Psoas muscle (tissue), 8 donors: ENCODE measurements at places on chromosomes 1 and 21.

DNA sequence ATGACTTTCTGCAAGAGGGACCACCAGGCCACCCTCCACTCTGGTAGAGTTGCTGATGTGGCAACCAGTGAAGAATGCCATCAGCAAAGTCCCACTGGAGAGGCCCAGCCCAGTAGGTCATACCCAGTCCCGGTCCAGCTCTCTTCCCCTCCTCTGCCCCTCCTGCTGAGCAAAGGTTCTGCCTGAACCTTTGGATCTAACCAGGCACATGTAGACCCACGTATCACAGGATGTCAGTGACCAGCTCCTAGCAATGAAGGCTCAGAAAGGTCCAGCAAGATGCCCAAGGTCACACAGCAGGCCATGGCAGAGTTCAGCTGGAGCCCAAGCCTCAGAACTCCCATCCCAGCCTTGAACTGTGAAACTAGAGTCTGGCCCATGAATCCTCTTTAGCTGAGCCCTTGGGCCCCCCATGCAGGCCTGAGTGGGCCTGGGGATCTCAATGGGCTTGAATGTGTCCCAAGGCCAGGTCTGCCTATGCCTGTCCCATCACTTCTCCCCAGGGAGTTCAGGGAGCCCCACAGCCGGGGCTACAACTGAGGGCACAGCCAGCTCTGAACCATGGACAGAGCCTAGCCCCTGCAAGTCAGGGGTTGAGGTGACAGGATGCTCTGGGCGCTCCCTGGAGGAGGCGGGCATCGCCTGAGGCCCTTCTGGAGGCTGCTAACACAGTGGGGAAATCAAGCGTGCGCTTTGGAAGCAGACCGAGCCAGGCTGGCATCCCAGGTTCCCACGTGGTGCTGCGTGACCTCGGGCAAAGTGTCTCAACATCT lies 21.4 kb upstream of the PADI1 start:
- no peak for DNase-seq

- DNase-seq, result no peak
These were observed 163.3 kb downstream of the ST6GALNAC5 start for GRCh38 chr1:77030401-77031105.

- no peak for DNase-seq
These were observed 79.5 kb downstream of the LRRC8D start for GRCh38 chr1:89900323-89900722.

GRCh38 chr1:11784993-11785769 lies 20.6 kb downstream of the MTHFR start:
- peak; percentile 88 for DNase-seq

DNA sequence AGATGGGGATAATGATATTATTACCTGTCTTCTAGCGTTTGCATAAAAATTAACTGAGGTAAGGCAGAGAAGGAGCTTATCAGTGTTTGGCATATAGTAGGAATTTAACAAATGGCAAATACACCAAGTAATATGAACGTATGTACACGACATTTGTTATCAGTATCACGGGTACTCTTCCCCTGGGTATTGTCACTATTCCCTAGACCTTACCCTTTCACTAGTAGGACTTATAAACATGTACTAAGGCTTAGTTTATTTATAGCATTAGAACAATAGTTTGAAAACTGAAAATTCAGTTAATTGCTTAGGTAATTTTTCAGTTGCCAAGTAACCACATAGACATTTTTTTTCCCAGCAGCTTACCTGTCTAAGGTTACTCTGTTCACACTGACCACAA lies 187.0 kb downstream of the KCTD3 start:
- DNase-seq, result no peak

- no peak for DNase-seq
These were observed 12.0 kb upstream of the UMODL1 start for GRCh38 chr21:42059141-42059540.

- no peak for DNase-seq
These were observed 110.0 kb downstream of the RGL1 start for GRCh38 chr1:183914891-183915290.

- peak; percentile 18 for DNase-seq
These were observed 61.1 kb downstream of the FYB2 start for GRCh38 chr1:56758135-56758534.

DNA sequence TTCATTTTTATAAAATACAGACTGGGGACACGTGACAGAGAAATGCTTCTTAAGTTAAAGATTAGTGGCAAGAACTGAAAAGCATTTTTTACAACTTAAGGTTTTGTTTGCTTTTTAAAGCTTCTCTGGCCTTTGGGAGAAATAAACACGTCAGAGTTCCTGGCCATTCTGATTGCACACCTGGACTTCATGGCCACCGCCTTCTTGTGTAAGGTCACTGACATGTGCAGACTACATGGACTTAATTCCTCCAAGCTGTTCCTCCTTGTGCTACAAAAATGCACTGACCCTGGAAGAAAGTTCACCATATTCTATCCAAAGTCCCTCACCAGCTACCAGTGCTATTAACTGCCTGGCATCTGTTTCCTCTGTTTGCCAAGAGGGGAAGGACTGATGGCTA lies 56.1 kb downstream of the GADD45A start:
- no peak for DNase-seq

DNA sequence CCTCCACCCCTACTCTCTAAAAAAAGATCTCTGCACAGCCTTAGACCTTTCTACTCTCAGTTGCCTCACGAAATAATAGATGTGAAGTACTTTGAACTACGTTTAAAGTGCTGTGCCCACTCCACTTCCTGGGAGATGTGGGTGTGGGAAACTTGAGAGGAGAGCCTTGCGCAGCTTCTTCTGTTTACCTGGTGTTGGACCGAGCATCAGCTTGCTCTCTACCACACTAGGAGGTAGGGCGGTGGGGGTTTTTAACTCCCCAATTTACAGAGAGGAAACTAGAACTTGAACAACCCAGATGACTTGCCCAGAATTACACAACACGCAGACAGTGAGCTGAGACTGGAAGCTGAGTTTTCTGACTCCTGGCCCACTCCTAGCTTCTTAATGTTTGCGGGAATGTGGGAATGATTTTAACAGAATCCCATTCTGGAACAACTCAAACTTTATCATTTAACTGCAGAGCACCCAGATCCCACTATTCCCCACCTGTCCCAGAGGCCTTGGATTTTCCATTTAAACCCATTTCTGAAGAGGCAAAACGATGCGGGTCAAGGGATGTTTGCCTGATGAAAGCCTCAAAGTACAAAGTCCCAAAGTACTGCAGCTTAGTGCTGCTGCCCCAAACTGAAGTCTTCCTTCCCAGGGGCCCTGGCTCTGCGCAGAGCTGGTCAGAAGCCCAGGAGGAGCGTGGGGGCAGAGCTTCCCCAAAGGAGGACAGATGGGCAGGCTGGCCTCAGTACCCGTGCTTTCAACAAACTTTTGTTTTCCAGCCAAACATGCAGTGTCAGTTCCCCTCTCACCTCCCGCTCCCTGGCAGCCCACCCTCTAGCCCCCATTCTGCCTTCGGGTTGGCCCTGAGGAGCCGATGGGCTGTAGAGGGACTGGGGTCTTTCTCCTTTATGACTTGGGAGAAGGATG lies 19.0 kb downstream of the BTG2 start:
- no peak for DNase-seq

DNA sequence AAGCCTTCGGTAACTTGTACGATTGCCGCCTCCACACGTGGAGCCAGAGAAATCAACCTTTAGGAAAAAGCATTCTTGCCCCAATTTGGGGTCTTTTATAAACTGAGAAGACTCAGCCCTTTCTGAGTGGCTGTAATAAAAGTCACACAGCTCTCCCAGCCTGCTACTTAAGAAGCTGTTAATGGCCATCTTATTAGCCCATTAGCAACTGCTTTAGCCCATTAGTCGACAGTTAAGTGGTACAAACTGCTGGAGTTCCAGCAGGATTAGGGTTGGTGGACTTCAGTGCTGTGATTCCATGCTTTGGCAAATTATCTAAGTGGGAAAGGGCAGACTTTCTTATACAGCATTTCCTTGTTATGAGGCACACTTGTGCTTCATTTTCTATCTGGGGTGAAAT lies 461.3 kb downstream of the RPS6KC1 start:
- DNase-seq, result no peak

- no peak for DNase-seq
These were observed 247.9 kb downstream of the GRIK1 start for GRCh38 chr21:29691616-29692491.

DNA sequence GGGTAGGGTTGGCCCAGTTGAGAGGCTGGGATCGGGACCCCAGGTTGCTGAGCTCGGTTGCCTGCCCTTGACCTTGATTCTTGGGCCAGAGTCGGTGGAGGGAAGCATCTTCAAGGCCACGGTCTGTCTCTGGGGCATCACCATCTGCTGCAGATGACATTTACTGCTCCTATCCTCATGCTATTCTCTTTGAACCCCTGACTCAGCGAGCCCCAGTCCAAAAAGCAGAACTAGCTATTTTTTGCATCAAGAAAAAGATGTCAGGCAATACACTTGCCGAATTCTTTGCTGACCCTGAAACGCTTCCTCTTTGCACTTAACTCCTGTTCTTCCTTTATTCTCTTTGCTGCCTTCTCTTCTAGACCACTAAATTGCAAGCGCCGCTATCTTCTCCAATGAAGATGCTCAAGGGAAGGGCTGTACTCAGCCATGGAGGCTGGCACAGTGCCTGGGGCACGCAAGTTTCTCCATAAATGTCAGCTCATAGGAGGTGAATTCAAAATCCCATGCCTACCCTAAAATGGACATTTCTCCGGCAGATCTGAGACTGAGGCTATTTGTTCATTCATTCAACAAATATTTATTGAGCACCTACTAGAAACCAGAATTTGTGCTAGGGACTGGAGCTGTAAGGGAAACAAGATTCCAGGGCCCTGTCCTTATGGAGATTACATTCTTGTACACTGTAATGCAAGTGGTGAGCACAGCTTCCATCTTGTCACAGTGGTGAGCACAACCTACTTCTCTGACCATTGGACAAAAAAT lies 20.5 kb upstream of the CAPZB start:
- peak; percentile 42 for DNase-seq

DNA sequence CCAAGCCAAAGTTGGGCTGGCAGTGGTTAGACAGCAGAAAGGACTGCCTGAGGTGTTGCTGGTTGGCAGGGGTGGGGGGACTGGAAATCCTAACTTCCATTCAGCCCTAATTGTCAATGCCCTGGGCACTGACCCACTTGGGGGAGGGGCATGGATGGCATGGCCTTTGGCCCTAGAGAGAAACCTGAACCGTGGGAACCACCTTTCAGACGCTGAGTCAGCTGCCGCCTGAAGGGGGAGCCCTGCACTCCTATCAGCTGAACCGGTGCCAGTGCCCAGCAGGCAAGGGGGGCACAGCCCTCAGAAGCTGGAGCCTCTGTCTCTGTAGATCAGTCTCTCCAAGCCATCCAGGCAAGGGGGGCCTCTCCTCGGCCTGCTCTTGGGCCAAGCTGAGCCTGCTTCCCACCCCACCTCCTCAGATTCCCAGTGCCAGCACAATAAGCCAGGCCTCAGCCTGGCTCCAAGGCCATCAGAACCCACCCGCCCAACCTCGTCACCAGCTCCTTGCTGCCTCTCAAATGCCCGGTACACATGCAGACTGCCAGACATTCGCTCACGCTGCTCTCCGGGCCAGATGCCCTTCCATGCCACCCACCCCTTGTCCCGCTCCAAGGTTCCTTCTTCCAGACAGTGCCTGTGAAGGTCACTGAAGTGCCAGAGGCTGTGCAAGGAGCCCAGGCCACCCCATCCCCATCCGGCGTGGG lies 11.6 kb downstream of the TINAGL1 start:
- peak; percentile 52 for DNase-seq

DNA sequence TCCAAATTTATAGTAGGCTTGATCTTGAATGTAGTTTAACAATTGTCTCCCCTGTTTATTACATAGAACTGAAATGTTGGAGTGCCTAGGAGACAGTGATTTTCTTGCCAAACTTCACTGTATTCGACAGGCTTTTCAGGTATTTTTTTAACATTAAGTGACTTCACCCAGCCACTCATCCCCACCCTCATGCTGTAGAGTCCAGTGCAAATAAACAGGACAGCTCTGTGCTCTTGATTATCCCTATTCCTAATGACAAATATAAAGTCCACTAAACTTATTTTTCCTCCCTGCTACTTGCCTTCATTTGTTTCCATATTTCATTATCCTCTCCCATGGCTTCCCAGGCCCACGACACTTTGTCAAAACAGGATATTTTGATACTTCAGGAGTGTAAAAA lies 29.2 kb upstream of the NEXN start:
- no peak for DNase-seq

DNA sequence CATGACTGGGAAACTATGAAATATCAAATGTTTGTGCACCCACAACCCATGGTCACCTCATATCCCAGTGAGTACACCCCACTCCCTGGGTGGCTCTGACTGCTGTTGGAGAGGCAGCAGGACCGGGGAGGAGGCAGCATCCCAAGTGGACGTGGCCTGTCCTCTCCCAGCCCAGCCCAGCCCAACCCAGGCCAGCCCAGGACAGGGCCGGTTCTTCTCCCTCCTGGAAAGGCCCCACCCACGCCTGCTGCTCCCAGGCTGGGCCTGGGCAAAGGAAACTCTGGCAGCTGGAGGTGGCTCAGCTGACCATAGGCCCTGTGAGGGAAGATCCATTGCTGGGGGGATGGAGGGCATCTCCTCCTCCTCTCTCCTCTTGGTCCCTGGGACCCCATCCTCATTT lies 19.1 kb downstream of the MATN1 start:
- DNase-seq, result peak; percentile 50

DNA sequence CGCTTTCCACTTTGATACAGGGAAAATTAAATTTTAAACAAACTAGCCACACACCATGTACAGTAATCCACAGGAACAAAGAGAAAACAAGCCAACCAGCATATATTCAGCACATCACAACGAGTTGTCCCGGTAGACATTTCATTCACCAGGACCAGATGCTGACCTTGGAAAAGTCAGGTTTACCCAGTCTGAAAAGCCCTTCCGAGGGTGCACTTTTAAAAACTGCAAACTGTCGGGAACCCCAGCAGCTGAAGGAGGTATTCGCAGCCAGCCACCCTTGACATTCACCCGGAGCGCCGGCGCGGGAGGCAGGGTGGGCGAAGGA lies 1.2 kb downstream of the MCOLN3 start:
- DNase-seq, result no peak

GRCh38 chr1:23018661-23019093 lies 591 bp upstream of the KDM1A start:
- no peak for DNase-seq

DNA sequence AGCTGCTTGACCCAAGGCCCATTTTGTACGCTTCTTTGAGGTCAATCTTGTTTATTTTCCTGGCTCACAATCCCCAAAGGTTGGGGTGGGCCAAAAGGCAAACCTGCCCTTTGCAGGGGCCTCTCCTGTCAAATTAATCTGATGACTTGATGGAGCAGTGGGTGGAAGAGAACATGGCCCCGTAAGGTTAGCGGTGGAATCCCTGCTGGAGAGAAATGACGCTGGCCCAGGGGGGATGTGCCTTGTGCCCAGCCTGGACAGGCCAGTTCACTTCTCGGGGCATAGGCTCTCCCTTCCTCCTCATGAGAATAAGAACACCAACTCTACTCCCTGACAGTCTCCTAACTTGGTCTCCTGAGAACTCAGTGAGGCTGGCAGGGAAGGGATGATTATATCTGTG lies 40.5 kb downstream of the C1orf198 start:
- no peak for DNase-seq

- DNase-seq, result no peak
These were observed 1018.8 kb downstream of the AMY1C start for GRCh38 chr1:104768466-104768865.

DNA sequence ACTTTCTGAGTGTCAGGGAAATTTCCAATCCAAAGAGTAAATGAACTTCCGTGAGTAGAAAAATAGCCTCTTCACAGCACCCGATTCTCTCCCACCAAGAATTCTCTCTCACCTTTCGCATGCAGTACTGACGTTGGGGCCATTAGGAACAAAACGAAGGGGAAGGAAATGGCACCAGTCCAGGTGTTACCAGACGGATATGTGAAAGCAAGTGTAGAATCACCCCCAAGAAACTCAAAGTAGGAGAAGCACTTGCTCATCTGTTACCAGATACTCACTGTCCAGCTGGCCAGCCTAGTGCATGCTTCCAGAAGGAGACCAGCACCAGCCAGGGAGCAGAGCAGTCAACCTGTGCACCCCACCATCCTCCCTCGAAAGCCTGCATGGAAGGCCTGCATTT lies 55.1 kb downstream of the ITPKB start:
- no peak for DNase-seq
